Stimulated activated CD8-positive, alpha-beta memory T cell treated with anti-CD3 and anti-CD28 coated beads, Interleukin-2, amount 100 ng/mL, for 1 hour (primary cell): ENCODE measurements at places on chromosomes 5 and 9.

- no peak for DNase-seq
These were observed 50.3 kb downstream of the ARHGAP26 start for GRCh38 chr5:142820447-142820846.

DNA sequence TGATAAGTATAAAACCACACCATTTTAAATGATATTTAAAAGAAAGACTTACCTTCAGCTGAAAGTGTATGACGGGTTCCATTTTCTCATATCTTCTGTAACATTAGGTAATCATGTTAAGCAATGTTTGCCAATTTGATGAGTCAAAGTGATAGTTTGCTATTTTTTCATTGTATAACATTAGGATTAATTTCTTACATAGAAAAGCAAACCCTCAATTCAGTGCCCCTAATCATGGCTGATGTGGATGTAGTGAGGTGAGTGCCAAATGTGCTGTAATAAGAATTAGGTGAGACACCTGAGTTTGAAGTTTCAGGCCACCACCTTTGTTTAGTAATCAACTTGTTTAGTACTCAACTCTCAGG, 68.0 kb downstream of the UNC13B start:
- no peak for DNase-seq

- no peak for DNase-seq
These were observed 1716.4 kb downstream of the EFNA5 start for GRCh38 chr5:105954341-105954740.

DNA sequence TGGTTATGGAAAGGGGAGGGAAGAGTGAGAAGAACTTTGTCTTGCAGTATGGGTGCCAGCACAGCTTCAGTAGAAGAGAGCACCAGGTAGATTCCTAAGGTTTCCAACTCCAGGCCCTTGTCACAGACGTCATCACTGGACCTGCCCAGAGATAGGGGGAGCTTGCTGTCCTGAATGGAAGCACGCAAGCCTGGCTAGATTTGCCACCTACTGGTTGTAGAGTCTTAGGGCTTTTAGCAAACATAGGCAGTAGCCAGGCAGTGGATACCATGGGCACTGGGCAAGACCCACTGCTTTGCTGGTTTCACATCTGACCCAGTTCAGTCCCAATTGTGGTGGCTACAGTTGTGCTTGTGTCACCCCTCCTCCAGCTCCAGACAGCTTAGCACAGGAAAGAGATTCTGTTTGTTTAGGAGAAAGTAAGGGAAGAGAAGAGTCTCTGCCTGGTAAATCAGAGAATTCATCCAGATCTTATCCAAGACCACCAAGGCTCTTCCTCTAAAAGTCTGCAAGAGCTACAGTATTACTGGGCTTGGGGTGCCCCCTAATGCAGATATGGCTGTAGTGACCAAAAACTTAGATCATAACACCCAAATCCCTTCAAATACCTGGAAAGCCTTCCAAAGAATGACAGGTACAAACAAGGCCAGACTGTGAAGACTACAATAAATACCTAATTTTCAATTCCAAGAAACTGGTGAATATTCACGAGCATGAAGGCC, 158.9 kb downstream of the HINT1 start:
- no peak for DNase-seq

GRCh38 chr5:111268300-111268699, 44.1 kb downstream of the CAMK4 start:
- no peak for DNase-seq

DNA sequence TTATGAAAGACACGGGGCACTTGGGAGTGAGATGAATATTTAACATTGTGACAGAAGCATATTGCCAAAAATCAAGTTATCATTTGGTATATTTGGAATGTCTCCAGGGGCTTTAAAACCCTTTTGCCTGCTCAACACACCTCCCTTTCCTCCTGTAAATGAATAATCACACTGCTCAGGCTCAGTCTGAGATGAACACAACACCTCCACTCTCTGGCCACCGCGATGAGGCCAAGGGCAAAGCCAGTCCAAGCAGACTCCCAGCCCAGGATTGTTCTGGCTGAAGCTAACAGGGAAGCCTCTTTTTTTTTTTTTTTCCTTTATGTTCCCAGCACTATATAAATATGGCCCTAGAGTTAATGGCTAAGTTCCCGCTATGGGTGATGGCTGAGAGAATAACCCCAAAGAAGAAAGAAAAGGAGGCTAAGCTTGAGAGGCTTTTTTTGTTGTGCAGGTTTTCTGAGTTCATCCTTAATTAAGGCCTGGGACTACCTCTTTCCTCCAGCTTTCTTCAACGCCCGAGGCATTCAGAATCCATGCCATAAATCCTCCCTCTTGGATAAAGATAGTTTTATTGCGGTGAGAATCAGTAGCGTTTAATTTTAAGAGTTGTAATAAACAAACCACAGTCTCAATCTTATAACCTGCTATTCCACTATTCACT, 10.5 kb upstream of the ERAP1 start:
- no peak for DNase-seq

DNA sequence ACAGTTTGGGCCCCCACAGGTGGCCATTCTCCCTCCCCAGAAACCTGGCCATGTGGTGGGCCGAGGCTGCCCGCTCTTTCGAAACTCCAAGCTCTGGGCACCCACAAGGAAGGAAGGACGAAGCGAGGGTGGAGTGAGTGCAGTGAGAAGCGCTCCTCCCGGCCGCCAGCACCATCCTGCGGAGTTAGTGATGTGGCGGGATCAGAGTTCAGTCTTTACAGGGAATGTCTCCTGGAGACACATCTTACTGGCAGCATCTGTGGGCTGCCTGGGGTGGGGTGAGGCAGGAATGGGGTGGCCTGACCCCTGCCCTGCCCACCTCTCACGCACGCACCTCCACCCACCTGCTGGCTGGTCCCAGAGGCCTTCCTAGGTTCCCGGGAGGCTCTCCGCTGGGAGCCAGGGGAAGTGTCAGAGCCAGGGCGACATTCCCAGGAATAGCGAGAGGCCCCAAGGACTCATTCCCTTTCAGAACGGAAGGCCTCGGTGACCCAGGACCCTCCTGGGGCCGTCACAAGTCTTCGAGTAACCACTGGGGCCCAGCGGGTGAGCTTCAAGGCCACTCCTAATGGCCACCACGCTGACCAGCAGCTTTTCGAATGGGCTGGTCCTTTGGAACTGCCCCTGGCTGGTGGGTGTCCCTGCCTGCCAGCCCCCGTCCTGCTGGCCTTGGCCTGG, 5.5 kb upstream of the RNU6ATAC start:
- no peak for DNase-seq

DNA sequence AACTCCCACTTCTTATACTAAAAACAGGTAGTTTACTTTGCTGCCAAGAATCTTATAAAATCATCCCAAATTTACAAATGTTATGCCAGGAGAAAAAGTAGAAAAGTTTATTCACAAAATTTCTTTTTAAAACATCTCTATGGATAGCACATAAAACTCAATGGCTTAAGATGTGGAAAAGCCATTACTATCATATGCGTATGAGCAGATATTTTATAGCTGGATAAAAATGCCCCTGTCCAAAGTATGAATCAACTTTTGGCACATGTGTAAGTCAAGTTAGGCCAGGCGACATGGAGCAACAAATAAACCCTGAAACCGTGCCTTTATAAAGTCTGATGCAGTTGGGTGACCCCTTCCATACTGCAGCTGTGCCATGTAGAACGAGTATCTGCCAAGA, 38.6 kb upstream of the FBP1 start:
- DNase-seq = no peak

GRCh38 chr9:14616188-14616982, 76.8 kb downstream of the ZDHHC21 start:
- no peak for DNase-seq
